Transverse colon (tissue), 4 donors: ENCODE measurements at places on chromosomes 7 and 10. TPM values are rescaled to one million over a fixed set of nuclear protein-coding genes. Genes with fewer than 3 reads are reported as not detected.

Gene C10orf88
- 30.8 TPM for total RNA-seq

Gene HMX3
- total RNA-seq: not detected

DNA sequence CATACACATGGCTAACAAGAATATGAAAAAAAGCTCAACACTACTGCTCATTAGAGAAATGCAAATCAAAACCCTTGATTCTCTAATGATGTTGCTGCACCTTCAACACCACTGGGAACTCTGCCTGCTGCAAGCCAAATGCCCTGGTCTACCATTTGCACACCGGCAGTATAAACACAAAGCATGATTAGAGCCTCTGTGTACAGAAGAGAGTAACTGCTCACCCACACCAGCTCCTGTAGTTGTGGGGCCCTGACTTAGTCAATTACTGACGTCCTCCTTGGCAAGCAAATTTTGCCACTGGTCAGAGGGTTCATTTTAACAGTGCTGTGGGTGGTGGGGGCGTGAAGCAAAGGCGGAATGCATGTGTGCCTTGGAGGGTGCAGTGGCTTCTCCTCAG, 96.1 kb upstream of the RHEB start:
- H3K36me3 ChIP-seq: no peaks in the 10 kb centered on the region
- no peak overlapping the region for H3K27ac ChIP-seq
- no peaks in the 10 kb centered on the region for H3K4me1 ChIP-seq
- H3K4me3 ChIP-seq: no peak overlapping the region
- no peak for DNase-seq

- no peaks in the 10 kb centered on the region for H3K4me1 ChIP-seq
- no peaks in the 10 kb centered on the region for H3K27me3 ChIP-seq
- no peak overlapping the region for H3K4me3 ChIP-seq
- no peak for DNase-seq
Observed at GRCh38 chr10:67794256-67794655, 43.7 kb downstream of the DNAJC12 start.

DNA sequence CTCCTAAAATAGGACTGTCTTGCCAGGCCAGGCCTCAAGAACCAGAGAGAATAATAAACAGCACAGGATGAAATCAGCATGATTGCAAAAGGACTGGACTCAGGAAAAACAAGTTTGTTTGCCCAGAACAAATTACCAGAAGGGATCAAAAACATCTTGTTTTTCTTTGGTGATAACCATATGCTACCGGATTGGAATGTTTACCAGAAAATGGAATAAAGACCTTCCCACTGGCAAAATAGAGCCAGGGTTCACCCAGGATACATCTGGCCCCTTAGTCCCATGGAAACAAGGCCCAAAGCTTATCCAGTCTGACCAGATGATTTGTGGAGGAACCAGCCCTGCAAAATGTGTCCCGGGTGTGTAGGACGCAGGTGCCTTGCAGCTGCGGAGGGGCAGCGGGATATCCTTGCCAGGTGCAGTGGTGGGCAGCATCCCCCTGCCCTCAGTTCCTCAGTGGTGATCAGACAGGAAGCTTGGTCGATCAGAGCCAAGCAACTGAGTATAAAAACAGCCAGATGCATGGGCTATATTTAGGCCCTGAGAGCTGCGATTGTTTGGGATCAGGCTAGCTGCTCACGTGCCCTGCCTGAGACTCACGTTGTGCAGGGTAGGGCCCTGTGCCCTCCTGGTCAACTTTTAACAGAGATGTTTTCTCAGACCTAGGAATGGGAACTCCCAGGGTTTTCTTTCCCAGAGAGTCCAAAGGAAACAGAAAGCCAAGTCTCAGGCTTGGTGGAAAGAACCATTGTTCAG, 4.6 kb upstream of the ZNF22 start:
- H3K4me1 ChIP-seq: peaks cover 14% of the 10 kb centered on the region
- no peaks in the 10 kb centered on the region for H3K36me3 ChIP-seq
- peak overlapping the region; percentile 85 for H3K27ac ChIP-seq
- DNase-seq: no peak

- peak within 1 kb of the TSS; percentile 34 for H3K4me3 ChIP-seq
- peaks cover 12% of the 10 kb centered on the region for H3K27me3 ChIP-seq
- H3K4me1 ChIP-seq: peaks cover 53% of the 10 kb centered on the region
- DNase-seq: peak; percentile 84
Observed at GRCh38 chr7:27143023-27143949, at the start of gene HOXA5. HOXA5 (minus strand) TSS chr7:27143681; CDS start chr7:27143607, 74 bp downstream.

DNA sequence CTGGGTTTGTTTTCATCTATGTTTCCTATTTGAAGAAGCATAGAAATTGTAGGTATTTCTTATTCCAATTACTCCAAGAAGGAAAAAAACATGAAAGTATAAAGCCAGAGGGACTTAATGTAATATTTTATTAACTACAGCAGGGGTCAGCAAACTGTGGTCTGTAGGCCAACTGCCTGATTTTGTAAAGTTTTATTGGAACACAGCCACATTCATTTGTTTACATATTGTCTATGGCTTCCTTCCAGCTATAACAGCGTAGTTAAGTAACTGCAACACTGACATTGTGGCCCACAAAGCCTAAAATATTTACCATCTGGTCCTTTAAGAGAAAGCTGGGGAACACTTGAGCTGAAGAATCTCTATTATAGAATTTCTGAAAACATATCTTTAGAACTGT, 306.2 kb downstream of the BICC1 start:
- H3K36me3 ChIP-seq: no peaks in the 10 kb centered on the region
- H3K27ac ChIP-seq: no peak overlapping the region
- no peaks in the 10 kb centered on the region for H3K4me1 ChIP-seq

DNA sequence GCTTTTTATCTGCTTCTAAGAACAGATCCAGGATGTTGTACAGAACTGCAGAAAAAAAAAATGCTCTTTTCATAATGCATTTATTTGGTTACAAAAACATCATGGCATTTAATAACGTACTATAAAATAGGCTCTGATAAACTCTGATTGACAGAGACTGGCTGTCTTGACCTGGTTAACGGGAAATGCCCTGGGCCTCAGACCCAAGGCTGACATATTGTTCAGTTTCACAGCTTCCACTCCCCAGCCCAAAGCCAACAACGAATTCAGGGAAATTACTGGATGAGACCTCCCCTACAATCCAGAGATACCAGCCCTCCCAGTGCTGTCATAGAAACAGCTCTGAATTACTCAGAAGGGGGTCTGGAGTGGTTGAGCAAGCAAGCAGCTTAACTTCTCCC, 260.1 kb downstream of the CREB5 start:
- H3K4me1 ChIP-seq: no peaks in the 10 kb centered on the region
- H3K36me3 ChIP-seq: no peaks in the 10 kb centered on the region
- DNase-seq: no peak
- no peak overlapping the region for H3K27ac ChIP-seq
- no peak overlapping the region for H3K4me3 ChIP-seq
- H3K27me3 ChIP-seq: no peaks in the 10 kb centered on the region

GRCh38 chr10:110563132-110563531, 4.4 kb upstream of the SMC3 start:
- peaks cover 9% of the 10 kb centered on the region for H3K27me3 ChIP-seq
- no peak overlapping the region for H3K4me3 ChIP-seq
- no peaks in the 10 kb centered on the region for H3K36me3 ChIP-seq
- DNase-seq: no peak
- no peak overlapping the region for H3K27ac ChIP-seq

GRCh38 chr7:127527561-127527960, 57.8 kb downstream of the GCC1 start:
- no peaks in the 10 kb centered on the region for H3K36me3 ChIP-seq
- no peak for DNase-seq
- H3K4me1 ChIP-seq: no peaks in the 10 kb centered on the region
- H3K27ac ChIP-seq: no peak overlapping the region

DNA sequence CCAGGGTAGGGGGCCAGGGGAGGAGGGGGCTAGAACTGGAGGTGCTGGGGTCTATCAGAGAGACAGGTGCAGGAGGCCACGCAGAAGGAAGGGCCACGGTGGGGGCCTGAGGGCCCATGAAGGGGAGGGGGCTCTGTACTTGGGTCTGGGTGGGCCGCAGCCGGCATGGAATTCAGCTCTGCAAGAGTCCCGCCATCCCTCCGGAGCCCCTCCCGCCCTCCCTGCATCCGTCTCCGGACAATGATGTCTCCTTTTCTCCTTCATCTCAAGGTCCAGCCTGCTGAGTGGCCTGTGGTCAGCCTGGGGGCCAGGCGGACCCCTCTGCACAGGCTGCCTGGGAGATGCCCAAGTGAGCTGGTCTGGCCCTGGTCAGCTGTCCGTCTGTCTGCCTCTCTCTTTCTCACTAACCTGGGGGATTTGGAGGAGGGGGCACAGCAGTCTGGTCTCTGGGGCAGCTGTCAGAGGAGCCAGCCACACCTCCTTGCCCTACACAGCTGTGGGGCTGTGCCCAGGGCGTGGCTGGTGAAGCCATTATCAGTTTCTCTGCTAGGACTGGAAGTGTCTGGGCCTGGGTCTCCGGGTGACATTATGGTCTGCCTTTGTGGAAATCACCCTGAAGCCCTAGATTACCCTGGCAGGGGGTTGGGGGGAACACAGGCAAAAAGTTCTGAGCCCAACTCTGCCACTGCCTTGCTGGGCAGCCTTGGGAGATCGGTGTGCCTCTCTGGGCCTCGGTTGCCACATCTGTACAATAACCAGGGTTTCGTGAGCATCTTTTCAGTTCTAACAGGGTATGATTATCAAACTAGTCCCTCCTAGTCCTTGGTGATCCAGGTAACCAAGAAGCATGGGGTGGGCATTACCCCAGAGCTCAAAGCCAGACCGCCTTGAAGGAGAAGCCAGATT, 19.0 kb upstream of the HSPB1 start:
- H3K4me1 ChIP-seq: peaks cover 19% of the 10 kb centered on the region
- H3K27ac ChIP-seq: no peak overlapping the region
- no peak overlapping the region for H3K4me3 ChIP-seq
- H3K36me3 ChIP-seq: no peaks in the 10 kb centered on the region
- DNase-seq: no peak

DNA sequence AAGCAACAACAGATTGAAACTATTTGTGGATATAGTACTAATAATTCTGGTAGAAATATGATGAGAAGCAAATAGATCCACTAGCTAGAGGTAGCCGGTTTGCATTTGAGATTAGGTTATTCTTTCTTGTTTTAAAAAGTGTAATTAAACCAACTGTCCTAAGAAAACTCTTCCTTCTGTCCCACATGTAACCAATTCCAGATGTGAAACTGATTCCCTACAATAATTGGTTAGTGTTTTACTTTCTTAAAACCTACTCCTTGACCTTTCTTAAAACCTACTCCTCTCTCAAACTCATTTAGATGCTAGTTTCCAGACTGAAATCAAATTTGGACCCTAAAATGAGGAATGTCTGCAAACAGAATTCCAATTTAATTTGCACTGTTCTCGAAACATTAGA, 521.5 kb downstream of the SUGCT start:
- no peak overlapping the region for H3K27ac ChIP-seq
- no peaks in the 10 kb centered on the region for H3K27me3 ChIP-seq
- H3K36me3 ChIP-seq: no peaks in the 10 kb centered on the region
- H3K4me1 ChIP-seq: no peaks in the 10 kb centered on the region
- H3K4me3 ChIP-seq: no peak overlapping the region

- H3K36me3 ChIP-seq: no peaks in the 10 kb centered on the region
- no peaks in the 10 kb centered on the region for H3K27me3 ChIP-seq
- no peak overlapping the region for H3K4me3 ChIP-seq
- H3K27ac ChIP-seq: no peak overlapping the region
- DNase-seq: no peak
Observed at GRCh38 chr7:7654964-7655715, 14.6 kb downstream of the UMAD1 start.

DNA sequence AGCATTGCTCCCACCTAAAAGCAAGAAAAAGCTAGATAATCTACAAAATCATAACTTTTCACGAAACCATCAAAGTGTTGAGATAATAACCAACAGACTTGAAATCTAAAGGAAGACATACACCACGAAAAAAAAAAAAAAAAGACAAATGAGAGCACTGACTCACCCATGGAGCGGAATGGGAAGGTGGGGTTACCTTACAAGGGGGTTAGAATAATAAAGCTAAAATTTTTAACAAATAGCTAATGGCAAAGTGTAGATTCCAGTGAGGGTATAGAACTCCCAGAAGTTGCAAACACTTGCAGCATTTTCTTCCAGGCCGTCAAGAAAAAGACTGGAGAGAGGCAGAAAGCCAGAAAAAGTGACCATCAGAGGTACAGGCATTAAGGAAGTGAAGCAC, 27.2 kb downstream of the IPMK start:
- no peak overlapping the region for H3K27ac ChIP-seq
- no peaks in the 10 kb centered on the region for H3K36me3 ChIP-seq
- no peak for DNase-seq
- H3K4me3 ChIP-seq: no peak overlapping the region

GRCh38 chr7:136868496-136869000, at the start of gene CHRM2:
CHRM2 (plus strand) TSS chr7:136868652; CDS start chr7:137014866, 146,214 bp downstream.
- H3K27ac ChIP-seq: peak within 1 kb of the TSS; percentile 79
- H3K36me3 ChIP-seq: no peaks in the 10 kb centered on the region
- peaks cover 45% of the 10 kb centered on the region for H3K27me3 ChIP-seq
- H3K4me3 ChIP-seq: peak within 1 kb of the TSS; percentile 33

GRCh38 chr7:155962191-155962967, 150.1 kb upstream of the SHH start:
- peak overlapping the region; percentile 3 for H3K27ac ChIP-seq
- no peaks in the 10 kb centered on the region for H3K27me3 ChIP-seq
- no peaks in the 10 kb centered on the region for H3K36me3 ChIP-seq
- H3K4me1 ChIP-seq: no peaks in the 10 kb centered on the region

DNA sequence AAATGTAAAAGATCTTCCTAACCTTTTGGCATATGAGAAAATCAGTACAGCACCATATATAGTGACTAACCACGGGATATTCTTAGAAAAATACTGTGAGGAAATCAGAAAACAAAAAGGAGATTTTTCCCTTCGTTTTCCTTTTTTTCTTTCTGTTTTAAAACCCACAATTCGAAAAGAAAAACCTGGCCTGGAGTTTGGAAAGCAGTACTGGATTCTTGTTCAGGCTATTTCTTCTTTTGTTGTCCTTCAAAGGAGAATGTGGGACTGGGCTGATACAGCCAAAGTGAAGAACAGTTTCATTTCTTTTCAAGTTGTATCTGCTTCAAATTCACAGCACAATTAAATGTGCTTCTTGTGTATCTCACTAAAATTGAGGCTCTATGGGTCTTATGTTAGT, 156.8 kb upstream of the PHYHIPL start:
- H3K27ac ChIP-seq: no peak overlapping the region
- H3K4me1 ChIP-seq: no peaks in the 10 kb centered on the region
- no peaks in the 10 kb centered on the region for H3K27me3 ChIP-seq
- no peak for DNase-seq
- H3K36me3 ChIP-seq: no peaks in the 10 kb centered on the region
- no peak overlapping the region for H3K4me3 ChIP-seq

- H3K36me3 ChIP-seq: no peaks in the 10 kb centered on the region
- no peak for DNase-seq
- H3K4me1 ChIP-seq: no peaks in the 10 kb centered on the region
- H3K27me3 ChIP-seq: peaks cover 10% of the 10 kb centered on the region
- H3K4me3 ChIP-seq: no peak overlapping the region
- no peak overlapping the region for H3K27ac ChIP-seq
Observed at GRCh38 chr10:118537623-118538022, 57.8 kb downstream of the PRLHR start.

DNA sequence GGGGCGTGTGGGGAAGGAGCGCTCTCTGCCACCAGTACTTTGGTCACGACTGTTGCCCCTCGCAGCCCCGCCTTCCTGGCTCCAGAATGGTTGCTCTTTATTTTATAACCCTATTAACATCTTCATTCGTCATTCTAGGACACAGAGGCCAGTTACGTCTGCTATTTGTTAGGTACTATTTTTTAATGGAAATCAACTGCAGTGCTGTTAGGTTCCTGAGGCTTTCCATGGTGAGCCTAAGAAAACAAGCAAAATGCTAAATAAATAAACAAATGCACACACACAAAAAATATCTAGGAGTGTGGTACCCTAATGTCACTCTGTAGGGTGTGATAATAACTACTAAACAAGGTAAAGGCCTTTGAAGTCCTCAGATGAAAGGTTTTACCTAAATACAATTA, 71.1 kb downstream of the SLC37A3 start:
- H3K36me3 ChIP-seq: no peaks in the 10 kb centered on the region
- DNase-seq: peak; percentile 87
- H3K27me3 ChIP-seq: no peaks in the 10 kb centered on the region
- H3K27ac ChIP-seq: peak overlapping the region; percentile 76
- peaks cover 7% of the 10 kb centered on the region for H3K4me1 ChIP-seq
